ENCODE measurements at places on chromosomes 11 and 22. TPM values are rescaled to one million over a fixed set of nuclear protein-coding genes. Genes with fewer than 3 reads are reported as not detected.

The ALKBH3 gene
- 38.3 TPM for total RNA-seq

The DEUP1 gene
- not detected for total RNA-seq

The SYCE3 gene
- not detected for total RNA-seq

The C11orf65 gene
- 0.30 TPM for total RNA-seq

The PGA5 gene
- not detected for total RNA-seq

The ART5 gene
- total RNA-seq, result not detected

The TRPM5 gene
- total RNA-seq, result not detected

The FGF19 gene
- not detected for total RNA-seq

The OR8D4 gene
- total RNA-seq, result not detected

The KRTAP5-8 gene
- total RNA-seq, result not detected

The APOBEC3C gene
- 73.6 TPM for total RNA-seq

The UBQLNL gene
- total RNA-seq, result not detected

The CEP126 gene
- 0.90 TPM for total RNA-seq

The BTG4 gene
- total RNA-seq, result not detected

The VPS37C gene
- 13.7 TPM for total RNA-seq

The CPT1A gene
- total RNA-seq, result 25.9 TPM

The PRAME gene
- total RNA-seq, result not detected

The ABCC8 gene
- not detected for total RNA-seq

The OR51B5 gene
- total RNA-seq, result not detected

The TMEM126B gene
- total RNA-seq, result 52.2 TPM

The TESMIN gene
- 1.4 TPM for total RNA-seq

Measured in activated CD4-positive, alpha-beta T cell treated with anti-CD3 and anti-CD28 coated beads, Interleukin-2, amount 10 ng/mL, durations not matched to agents 24 days and 14 days (primary cell).